Smooth muscle cell of the pulmonary artery (primary cell): ENCODE measurements at places on chromosomes 12 and 14. TPM values are rescaled to one million over a fixed set of nuclear protein-coding genes. Genes with fewer than 3 reads are reported as not detected.

The TSPAN8 gene
- 9.8 and 108 TPM in 2 replicates for total RNA-seq

The A2ML1 gene
- total RNA-seq = 0.07 TPM in 1 of 2 replicates, not detected in the other

The ANO2 gene
- total RNA-seq = 0.07 TPM in 1 of 2 replicates, not detected in the other

The LTBP2 gene
- 517 and 605 TPM in 2 replicates for total RNA-seq

The NRL gene
- 0.65 and 0.96 TPM in 2 replicates for total RNA-seq

The RHOJ gene
- total RNA-seq = 5.0 and 11.6 TPM in 2 replicates

The LHX5 gene
- not detected in 2 replicates for total RNA-seq

The ACSM4 gene
- total RNA-seq = not detected in 2 replicates
